ENCODE measurements at places on chromosomes 6 and 20. TPM values are rescaled to one million over a fixed set of nuclear protein-coding genes. Genes with fewer than 3 reads are reported as not detected.
A peak's percentile ranks its signal among the peaks of the same experiment; 100 is the strongest.

TBXT gene
- total RNA-seq = not detected

GRCh38 chr6:1464781-1465370, 75.5 kb downstream of the FOXF2 start:
- no peak for DNase-seq
- no peak overlapping the region for H3K27ac ChIP-seq
- no peaks in the 10 kb centered on the region for H3K4me1 ChIP-seq
- no peak overlapping the region for H3K4me3 ChIP-seq

TMEM244 gene
- not detected for total RNA-seq

DNA sequence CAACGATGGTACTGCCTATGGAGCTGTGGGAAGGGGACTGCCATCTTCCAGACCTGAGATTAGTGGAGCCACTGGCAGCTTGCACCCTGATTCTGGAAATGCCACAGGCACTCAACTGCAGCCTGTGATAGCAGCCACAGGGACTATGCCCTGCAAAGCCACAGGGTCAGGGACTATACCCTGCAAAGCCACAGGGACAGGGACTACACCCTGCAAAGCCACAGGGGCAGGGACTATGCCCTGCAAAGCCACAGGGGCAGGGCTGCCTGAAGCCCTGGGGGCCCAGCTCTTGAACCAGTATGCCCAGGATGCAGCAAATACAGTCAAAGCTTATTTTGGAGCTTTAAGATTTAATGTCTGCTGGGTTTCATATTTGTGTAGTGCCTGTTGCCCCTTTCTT, 346.6 kb downstream of the C6orf118 start:
- H3K4me1 ChIP-seq = no peaks in the 10 kb centered on the region
- no peak overlapping the region for H3K27ac ChIP-seq
- DNase-seq = no peak
- H3K27me3 ChIP-seq = no peaks in the 10 kb centered on the region
- H3K36me3 ChIP-seq = no peaks in the 10 kb centered on the region

PAK5 gene
- total RNA-seq = not detected

DNA sequence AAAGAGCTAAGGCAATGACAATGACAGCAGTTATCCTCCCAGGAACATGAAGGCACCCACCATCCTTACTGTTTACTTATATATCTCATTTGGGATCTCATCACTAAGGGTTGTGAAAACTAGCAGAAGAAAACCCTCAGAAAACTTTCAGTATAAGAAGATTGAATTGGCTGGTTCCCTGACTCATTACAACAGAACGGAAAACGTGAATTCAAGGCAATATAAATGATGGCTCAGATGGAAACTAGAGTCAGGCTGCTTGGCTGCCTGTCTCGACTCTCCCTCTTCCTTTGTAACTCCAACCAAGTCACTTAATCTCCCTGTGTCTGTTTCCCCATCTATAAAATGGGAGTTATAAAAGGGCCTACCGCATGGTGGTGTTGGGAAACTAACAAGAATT, 387.1 kb upstream of the JARID2 start:
- H3K4me1 ChIP-seq = no peaks in the 10 kb centered on the region
- no peak overlapping the region for H3K27ac ChIP-seq
- H3K27me3 ChIP-seq = no peaks in the 10 kb centered on the region
- no peaks in the 10 kb centered on the region for H3K36me3 ChIP-seq
- no peak for DNase-seq

DNA sequence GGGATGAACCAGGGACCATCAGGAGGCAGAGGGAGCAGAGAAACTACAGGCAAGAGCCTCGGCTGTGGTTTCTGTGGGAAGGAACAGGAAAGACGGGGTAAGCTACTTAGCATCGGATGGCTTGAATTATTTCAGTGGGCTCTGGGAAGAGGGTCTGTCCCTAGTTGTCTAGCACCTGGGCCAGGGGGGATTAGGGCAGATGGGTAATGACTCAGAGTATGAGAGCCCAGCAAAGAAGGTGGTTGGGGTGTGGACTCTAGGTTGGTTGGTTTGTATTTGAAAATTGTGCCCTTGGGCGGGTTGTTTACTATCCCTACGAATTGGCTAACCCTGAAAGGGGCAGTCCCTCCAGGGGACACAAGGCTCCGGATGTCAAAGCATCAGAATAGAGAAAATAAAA, 148.5 kb upstream of the TAB2 start:
- H3K4me3 ChIP-seq = no peak overlapping the region
- no peak for DNase-seq
- no peaks in the 10 kb centered on the region for H3K4me1 ChIP-seq
- no peak overlapping the region for H3K27ac ChIP-seq
- peaks cover 3% of the 10 kb centered on the region for H3K27me3 ChIP-seq
- no peaks in the 10 kb centered on the region for H3K36me3 ChIP-seq

- no peak overlapping the region for H3K27ac ChIP-seq
- DNase-seq = no peak
- H3K36me3 ChIP-seq = no peaks in the 10 kb centered on the region
- H3K4me1 ChIP-seq = no peaks in the 10 kb centered on the region
- H3K4me3 ChIP-seq = no peak overlapping the region
These were observed 85.8 kb downstream of the MAP3K5 start for GRCh38 chr6:136706430-136706829.

DNA sequence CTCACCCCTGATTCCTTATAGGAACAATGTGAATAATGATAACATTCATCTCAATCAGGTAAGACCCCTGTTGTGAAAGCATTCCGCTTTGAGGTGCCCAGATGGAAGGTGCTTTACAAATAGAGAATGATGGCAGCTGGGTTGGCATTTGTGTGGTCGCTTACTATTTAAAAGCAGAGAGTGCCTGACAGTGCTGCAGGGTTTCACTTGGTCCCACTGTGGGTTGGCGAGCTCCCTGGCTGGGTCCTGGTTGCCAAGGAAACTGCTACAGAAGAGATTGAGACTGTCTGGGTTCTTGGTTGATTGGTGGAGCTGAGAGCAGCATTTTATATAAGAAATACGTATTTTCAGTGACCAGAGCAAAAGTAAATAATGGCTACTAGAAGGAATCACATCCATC, 207.2 kb upstream of the KCNQ5 start:
- no peak overlapping the region for H3K27ac ChIP-seq
- H3K36me3 ChIP-seq = no peaks in the 10 kb centered on the region
- no peak for DNase-seq
- no peaks in the 10 kb centered on the region for H3K4me1 ChIP-seq
- H3K27me3 ChIP-seq = no peaks in the 10 kb centered on the region

STMN3 gene
- 16.4 TPM for total RNA-seq

GABRR2 gene
- 0.26 TPM for total RNA-seq

- no peaks in the 10 kb centered on the region for H3K36me3 ChIP-seq
- H3K4me1 ChIP-seq = no peaks in the 10 kb centered on the region
- no peak overlapping the region for H3K4me3 ChIP-seq
- no peaks in the 10 kb centered on the region for H3K27me3 ChIP-seq
These were observed 196.5 kb upstream of the IRAK1BP1 start for GRCh38 chr6:78670802-78671201.

- no peaks in the 10 kb centered on the region for H3K27me3 ChIP-seq
- no peak overlapping the region for H3K4me3 ChIP-seq
- H3K27ac ChIP-seq = no peak overlapping the region
- H3K4me1 ChIP-seq = no peaks in the 10 kb centered on the region
- peaks cover 5% of the 10 kb centered on the region for H3K36me3 ChIP-seq
- no peak for DNase-seq
These were observed 34.4 kb downstream of the SPATA2 start for GRCh38 chr20:49880724-49881445.

- H3K27ac ChIP-seq = no peak overlapping the region
- H3K4me1 ChIP-seq = no peaks in the 10 kb centered on the region
- H3K27me3 ChIP-seq = no peaks in the 10 kb centered on the region
- H3K36me3 ChIP-seq = no peaks in the 10 kb centered on the region
- no peak overlapping the region for H3K4me3 ChIP-seq
- no peak for DNase-seq
These were observed 61.4 kb upstream of the MOCS1 start for GRCh38 chr6:39995633-39996032.

- no peak overlapping the region for H3K4me3 ChIP-seq
- no peaks in the 10 kb centered on the region for H3K36me3 ChIP-seq
- DNase-seq = no peak
- H3K27ac ChIP-seq = no peak overlapping the region
- H3K27me3 ChIP-seq = no peaks in the 10 kb centered on the region
- peaks cover 4% of the 10 kb centered on the region for H3K4me1 ChIP-seq
These were observed 192.2 kb downstream of the GJA10 start for GRCh38 chr6:90086517-90086916.

DNA sequence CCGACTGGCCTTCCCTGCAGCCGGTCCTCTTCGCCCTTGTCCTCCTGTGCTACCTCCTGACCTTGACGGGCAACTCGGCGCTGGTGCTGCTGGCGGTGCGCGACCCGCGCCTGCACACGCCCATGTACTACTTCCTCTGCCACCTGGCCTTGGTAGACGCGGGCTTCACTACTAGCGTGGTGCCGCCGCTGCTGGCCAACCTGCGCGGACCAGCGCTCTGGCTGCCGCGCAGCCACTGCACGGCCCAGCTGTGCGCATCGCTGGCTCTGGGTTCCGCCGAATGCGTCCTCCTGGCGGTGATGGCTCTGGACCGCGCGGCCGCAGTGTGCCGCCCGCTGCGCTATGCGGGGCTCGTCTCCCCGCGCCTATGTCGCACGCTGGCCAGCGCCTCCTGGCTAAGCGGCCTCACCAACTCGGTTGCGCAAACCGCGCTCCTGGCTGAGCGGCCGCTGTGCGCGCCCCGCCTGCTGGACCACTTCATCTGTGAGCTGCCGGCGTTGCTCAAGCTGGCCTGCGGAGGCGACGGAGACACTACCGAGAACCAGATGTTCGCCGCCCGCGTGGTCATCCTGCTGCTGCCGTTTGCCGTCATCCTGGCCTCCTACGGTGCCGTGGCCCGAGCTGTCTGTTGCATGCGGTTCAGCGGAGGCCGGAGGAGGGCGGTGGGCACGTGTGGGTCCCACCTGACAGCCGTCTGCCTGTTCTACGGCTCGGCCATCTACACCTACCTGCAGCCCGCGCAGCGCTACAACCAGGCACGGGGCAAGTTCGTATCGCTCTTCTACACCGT, 6.1 kb downstream of the UBD start:
- H3K27ac ChIP-seq = no peak overlapping the region
- no peaks in the 10 kb centered on the region for H3K36me3 ChIP-seq
- DNase-seq = peak; percentile 30
- H3K27me3 ChIP-seq = peaks cover 17% of the 10 kb centered on the region
- H3K4me3 ChIP-seq = no peak overlapping the region

CLPSL2 gene
- total RNA-seq = not detected

- no peaks in the 10 kb centered on the region for H3K36me3 ChIP-seq
- no peaks in the 10 kb centered on the region for H3K4me1 ChIP-seq
- DNase-seq = peak; percentile 91
- H3K27ac ChIP-seq = no peak overlapping the region
- H3K4me3 ChIP-seq = no peak overlapping the region
- H3K27me3 ChIP-seq = no peaks in the 10 kb centered on the region
These were observed 46.7 kb downstream of the GJA1 start for GRCh38 chr6:121482004-121482693.

DNA sequence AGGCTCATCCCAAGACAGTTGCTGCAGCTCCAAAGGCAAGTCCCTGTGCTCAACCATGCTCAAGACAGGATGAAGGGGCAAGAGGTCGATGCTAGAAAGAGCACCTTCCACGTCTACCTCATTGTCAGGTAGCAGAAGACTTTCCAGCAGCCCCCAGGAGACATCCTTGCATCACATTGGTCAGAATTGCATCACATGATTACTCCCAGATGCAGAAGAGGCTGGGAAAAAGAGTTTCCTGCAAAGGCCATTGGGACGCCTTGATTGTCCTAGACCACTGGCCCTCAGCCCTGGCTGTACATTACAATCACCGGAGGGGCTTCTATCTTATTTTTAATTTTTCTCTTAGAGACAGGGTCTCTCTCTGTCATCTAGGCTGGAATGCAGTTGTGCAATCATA, 17.3 kb upstream of the ZNF334 start:
- no peak overlapping the region for H3K4me3 ChIP-seq
- no peaks in the 10 kb centered on the region for H3K4me1 ChIP-seq
- no peaks in the 10 kb centered on the region for H3K36me3 ChIP-seq
- DNase-seq = no peak
- H3K27ac ChIP-seq = no peak overlapping the region

DNA sequence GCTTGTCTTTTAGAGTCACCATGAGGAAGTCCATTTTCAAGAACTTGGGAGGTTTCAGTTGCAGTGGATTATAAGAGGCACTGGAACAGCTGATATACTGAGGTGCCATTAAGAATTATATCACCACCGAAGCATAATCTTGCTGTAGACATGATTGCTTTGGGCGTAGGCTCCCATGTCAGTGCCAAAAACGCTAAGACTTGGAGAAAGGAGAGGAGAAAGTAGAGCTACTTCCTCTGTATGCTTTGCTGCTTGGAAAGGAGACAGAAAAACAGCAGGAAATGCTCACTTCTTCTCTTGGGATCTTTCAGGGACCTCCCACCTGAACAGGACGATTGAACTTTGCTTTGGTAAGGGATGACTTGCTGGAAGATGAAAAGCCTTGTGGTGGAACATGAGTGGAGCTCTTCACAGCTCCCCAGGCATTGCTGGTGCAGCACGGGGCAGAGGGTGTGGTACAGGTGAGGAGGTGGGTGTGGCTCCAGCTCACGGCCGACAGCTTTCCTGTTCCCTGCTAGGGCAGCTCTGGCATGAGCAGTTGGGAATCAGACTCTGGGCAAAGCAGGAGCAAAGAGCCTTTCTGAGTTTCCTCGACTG, 190.4 kb upstream of the JAG1 start:
- H3K27me3 ChIP-seq = no peaks in the 10 kb centered on the region
- peak overlapping the region; percentile 5 for H3K4me3 ChIP-seq
- DNase-seq = peak; percentile 62
- H3K36me3 ChIP-seq = no peaks in the 10 kb centered on the region
- peak overlapping the region; percentile 7 for H3K27ac ChIP-seq
- H3K4me1 ChIP-seq = peaks cover 11% of the 10 kb centered on the region

DNA sequence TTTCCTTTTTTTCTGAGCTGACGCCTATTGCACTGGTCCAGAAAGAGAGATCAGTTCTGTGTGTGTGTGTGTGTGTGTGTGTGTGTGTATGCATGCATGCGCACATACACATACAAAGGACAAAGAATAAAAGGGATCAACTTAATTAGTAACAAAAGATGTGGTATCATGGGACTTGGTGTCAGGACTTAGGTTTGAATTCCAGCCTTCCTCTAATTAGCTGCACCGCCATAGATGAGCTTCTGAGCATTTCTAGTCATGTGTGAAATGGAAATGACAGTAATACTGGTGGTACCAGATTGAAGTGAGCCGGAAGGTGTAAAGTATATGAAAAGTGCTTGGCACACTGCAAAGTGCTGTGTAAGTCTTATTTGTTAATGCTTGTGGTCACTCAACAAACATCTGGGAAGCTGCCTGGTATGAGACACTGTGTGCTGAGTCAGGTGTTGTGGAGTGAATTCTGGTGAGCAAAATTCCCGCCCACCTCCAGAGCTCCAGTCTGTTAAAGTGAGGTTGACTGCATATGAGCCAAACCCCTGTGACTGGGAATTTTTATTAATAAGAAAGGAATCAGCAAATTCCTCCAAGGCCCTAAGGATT, 12.4 kb downstream of the DAAM2 start:
- H3K27ac ChIP-seq = no peak overlapping the region
- DNase-seq = peak; percentile 92
- H3K27me3 ChIP-seq = no peaks in the 10 kb centered on the region
- H3K4me3 ChIP-seq = no peak overlapping the region
- H3K4me1 ChIP-seq = peaks cover 9% of the 10 kb centered on the region
